ENCODE measurements at places on chromosomes 12 and 14.

GRCh38 chr14:68628605-68629310, 164.1 kb downstream of the ZFP36L1 start:
- DNase-seq = no peak

DNA sequence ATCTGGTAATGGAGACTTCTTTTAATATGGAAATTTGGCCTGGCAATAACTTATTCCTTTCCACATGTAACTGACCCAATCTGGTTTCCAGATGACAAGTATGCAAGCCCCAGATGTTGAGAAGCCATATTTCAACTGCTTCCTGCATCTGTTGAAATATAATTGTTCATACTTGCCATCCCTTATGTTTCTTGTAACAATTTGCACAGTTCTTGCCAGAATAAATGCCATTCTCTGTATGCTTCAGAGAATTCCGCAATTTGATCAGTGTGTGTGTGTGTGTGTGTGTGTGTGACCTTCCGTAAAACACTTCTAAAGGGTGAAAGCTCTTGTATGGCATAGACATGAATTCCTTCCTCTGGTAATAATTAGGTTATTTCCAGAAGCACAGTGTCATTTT, 1.8 kb upstream of the CLEC2A start:
- DNase-seq = no peak

GRCh38 chr14:67892466-67893100, 73.0 kb downstream of the RAD51B start:
- no peak for DNase-seq

- DNase-seq = no peak
Observed at GRCh38 chr14:74965486-74966153, 10.2 kb upstream of the PGF start.

DNA sequence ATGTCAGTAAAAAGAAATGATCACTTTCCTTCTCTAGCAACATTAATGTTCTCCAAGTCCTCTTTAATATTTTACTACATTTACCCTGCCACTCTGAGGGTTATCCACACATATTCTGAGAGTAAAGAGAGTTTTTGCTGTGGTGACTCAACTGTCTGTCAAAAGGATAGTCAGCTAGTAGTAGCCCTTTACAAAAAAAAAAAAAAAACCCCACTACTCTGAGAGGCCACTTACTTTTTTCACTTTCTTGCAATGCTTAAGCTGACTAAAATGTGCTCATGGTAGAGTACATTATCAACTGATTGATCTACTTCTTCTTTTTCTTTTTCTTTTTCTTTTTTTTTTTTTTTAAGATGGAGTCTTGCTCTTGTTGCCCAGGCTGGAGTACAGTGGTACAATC, 27.6 kb upstream of the PPM1A start:
- DNase-seq = no peak

- no peak for DNase-seq
Observed at GRCh38 chr12:44677724-44678123, 198.4 kb downstream of the NELL2 start.

DNA sequence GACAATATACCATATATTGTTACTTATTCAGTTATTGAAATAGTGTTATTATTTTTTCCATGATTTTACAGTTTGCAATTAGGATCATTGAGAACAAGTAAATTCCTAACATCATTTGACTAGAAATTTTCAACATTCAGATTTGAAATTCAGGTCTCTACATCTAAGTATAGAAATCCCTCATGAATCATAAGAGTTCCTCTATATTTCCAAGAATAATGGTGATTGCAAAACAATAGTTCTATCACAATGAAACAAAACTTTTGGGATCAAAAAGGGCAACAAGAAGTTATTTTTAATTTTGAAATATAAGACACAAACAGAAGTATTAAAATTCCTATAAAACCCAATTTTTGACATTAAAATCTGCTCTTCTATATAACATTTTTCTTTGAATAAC, 10.8 kb downstream of the CLEC1A start:
- DNase-seq = no peak

DNA sequence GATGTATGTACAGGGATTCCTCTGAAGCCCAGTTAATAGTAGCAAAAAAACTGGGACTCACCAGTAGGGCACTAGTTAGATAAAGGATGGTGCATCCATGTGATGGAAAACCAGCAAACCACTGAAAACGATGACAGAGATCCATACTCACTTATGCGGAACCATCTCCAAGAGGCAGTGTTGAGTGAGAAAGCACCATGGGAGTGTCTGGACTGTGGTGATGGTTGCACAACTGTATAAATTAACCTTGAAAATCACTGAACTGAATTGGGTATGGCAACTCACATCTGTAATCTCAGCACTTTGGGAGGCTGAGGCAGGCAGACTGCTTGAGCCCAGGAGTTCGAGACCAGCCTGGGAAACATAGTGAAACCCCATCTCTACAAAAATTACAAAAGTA, 53.6 kb upstream of the ZFP36L1 start:
- no peak for DNase-seq

GRCh38 chr12:5243014-5243413, 188.9 kb upstream of the NTF3 start:
- no peak for DNase-seq

GRCh38 chr14:25843481-25844470, 754.1 kb downstream of the NOVA1 start:
- DNase-seq = no peak

- no peak for DNase-seq
Observed at GRCh38 chr12:90280564-90281058, 572.0 kb upstream of the ATP2B1 start.

DNA sequence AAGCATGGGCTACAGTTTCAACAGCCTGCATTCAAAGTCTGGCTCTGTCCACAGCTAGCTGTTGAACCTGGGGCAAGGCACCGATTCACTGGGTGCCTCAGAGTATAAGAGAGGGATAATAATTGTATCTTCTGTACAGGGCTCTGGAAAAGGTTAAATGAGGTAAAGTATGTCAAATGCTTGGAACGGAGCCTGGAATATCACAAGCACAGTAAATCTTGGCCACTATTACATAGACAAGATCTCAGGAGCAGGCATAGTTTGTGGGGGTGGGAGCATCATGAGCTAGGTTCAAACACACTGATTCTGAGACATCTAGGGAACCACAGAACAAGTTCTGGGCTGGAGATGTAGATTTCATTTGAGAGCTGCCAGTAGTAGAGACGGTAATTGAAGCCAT, 203.7 kb upstream of the NUDT4 start:
- DNase-seq = no peak

DNA sequence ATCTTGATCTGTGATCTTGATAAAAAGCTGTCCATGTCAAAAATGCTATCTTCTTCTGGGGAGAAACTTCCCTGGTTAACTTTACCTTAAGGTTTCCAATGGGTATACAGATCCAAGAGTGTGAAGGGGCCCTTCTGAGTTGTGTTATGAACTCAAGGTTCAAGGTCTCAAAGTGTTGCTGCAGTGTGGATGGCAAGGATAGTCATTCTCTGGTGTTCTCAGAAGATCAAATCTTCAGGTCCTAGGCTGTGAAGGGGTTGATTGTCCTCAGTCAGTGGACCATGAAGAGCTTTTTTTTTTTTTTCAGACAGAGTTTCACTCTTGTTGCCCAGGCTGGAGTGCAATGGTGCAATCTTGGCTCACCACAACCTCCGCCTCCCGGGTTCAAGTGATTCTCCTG, 114.4 kb downstream of the SPTSSA start:
- DNase-seq = no peak

- DNase-seq = no peak
Observed at GRCh38 chr12:87047691-87048090, 791.5 kb upstream of the MGAT4C start.

GRCh38 chr12:96249196-96250118, 55.3 kb downstream of the ELK3 start:
- no peak for DNase-seq

- no peak for DNase-seq
Observed at GRCh38 chr12:127667131-127667685, 599.8 kb upstream of the TMEM132C start.

DNA sequence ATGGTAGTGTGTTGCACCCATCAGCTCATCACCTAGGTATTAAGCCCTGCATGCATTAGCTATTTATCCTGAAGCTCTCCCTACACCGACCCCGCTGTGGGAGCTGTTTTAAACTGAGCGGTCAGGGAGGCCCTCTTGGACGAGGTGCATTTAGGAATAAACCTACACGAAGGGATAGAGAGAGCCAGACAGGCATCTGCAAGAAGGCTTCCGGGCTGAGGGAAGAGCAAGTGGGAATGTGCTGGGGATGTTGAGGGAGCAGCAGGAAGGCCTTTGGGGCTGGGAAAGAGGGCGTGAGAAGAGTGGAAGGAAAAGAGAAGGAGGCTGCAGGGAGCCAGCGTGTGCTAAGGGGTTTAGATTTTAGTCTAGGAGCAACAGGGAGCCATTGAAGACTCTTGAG, 34.5 kb downstream of the RPH3A start:
- DNase-seq = no peak

GRCh38 chr14:52829527-52830185, 38.2 kb upstream of the GNPNAT1 start:
- no peak for DNase-seq

- DNase-seq = no peak
Observed at GRCh38 chr14:23693252-23693775, 57.1 kb downstream of the DHRS2 start.

DNA sequence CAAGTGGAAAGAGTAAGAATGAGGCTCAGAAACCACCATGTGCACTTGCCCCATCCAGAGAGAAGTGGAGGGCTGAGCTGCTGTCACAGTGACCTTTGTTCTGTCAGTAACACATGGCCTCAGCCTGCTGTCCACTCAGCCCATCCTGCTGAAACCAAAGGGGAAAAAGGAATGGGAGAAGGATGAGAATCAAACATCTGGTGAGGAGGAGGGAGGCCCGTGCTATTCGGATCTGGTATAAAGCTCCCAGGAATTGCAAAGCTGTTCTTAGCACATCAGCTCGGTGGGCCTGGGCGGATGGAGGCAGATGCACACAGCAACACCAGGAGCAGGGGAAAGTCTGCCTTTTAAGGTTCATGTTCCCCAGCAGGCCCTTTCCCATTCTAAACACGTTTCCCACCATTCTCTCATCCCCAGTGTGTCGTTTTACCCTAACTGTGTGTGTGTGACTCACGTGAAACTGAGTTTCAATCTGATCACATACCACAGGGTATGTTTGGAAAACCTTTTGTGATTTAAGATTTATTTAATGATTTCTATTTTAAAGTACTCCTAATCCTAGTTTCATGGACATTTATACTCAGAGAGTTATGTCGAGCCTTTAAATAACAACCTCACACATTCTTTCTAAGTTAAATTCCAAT, 36.8 kb downstream of the RTRAF start:
- DNase-seq = no peak

- DNase-seq = no peak
Observed at GRCh38 chr12:6541371-6542165, 7.3 kb downstream of the GAPDH start.

GRCh38 chr12:27970401-27971120, 2.0 kb downstream of the PTHLH start:
- DNase-seq = no peak

DNA sequence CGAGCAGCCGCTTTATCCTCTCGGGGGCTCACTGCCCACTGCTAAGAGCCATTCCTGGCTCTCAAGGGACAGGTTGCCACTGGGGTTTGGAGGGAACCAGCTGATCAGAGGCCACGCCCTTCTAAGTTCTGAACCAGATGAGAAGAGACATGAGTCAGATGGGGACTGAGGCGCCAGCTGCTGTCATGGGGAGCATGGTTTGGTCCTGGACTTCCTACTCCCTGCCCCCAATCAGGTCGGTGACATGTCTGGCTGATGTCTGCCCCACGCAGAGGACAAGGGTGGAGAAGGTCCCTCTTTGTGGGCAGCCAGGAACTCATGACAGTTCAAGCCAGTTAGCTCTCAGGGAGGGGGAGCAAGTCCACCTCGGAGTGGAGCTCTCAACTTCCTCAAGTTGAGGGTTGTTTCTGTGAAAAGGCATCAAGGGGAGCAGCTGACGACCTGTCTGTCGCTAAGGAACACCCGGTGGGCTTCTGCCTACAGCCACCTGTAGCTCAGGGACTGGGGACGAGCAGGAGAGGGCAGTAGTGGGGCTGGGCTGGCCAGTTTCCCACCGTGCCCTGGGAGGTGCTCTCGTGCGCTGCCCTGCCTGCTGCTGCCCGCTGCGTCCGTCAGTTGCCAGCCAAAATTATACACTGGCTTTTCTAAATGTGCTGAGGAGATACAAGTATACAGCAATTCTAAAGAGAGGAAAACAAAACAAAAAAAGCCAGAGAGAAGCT, 20.5 kb downstream of the PSMC1 start:
- peak; percentile 16 for DNase-seq

DNA sequence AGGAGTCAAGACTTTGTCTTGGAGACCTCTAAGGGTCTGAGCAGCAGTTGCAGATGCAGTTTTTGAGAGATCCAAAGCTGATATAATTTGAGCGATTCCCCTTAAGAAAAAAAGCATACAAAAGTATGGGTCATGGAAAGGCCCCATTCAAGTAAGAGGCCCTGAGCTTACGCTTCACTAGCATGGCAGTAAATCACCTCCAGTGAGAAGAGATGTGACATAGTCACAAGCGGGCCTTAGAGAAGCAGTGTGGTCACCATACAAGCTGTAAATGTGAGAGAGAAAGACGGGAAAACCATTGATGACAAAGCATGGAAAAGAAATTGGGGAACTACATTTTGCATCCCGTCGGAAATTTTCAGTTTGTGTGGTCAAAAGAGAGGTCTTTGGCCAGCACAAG, 70.6 kb upstream of the GSC start:
- DNase-seq = no peak

DNA sequence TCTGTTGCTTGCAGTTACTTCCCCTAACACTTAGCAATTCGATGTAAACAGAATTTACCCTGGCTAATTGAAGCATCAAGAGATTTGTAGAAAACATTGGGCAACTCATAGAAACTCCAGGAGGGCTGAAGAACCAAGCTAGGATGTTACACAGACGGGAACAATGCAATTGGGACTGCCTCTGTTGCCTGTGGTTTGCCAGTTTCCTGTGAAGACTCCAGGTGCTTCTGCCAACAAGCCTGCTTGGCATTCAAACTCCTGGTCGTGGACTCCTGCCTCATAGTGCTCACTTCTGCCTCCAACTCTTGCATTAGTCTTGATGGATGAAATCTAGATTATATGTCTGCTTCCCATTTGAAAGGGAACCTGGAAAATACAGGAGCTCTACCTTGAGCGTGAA, 246.0 kb downstream of the BMP4 start:
- no peak for DNase-seq

GRCh38 chr14:34164162-34164864, 213.4 kb upstream of the EGLN3 start:
- DNase-seq = no peak

GRCh38 chr14:26738571-26738970, 140.7 kb upstream of the NOVA1 start:
- no peak for DNase-seq

DNA sequence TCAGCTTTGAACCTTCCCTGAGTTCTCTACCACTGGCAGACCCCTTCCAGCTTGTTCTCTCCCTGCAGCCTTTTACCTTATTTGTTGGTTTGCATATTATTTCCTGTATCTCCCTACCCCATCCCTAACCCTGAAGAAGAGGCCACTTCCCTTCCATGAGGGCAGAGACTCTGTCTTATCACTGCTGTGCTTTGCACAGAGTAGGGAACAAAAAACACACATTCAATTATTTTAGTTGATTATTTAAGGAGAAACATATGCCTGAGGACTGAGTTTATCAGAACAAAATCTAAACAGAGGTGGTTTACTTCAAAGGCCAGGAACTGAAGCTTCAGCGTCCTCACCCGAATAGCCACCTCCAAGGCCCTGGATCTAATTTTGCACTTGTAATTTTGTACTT, 111.7 kb upstream of the RFLNA start:
- DNase-seq = no peak

GRCh38 chr12:21849878-21850277, 75.4 kb upstream of the KCNJ8 start:
- no peak for DNase-seq

GRCh38 chr12:75975702-75976101, 55.9 kb downstream of the PHLDA1 start:
- DNase-seq = no peak
